ENCODE measurements at places on chromosomes 2 and 18.

DNA sequence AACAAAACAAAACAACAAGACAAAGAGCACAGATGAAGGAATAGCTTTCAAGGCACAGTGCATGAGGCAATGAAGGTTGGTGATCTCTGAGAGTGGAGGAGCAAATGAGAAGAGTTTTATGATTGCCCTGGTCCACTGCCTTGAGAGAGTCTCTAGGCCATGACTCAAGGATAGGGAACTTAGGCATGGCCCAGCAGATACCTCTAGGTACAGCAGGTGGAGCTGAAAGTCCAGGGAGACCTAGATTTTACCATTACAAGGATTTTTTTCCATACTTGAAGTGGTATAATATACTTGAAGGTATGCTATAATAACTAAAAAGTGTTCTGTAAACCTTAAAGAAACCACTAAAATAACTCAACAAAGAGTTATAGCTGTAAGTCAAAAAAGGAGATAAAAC, 239.5 kb upstream of the KLHL29 start:
- DNase-seq, result no peak

GRCh38 chr2:59879700-59880131, 673.7 kb downstream of the BCL11A start:
- DNase-seq, result no peak

DNA sequence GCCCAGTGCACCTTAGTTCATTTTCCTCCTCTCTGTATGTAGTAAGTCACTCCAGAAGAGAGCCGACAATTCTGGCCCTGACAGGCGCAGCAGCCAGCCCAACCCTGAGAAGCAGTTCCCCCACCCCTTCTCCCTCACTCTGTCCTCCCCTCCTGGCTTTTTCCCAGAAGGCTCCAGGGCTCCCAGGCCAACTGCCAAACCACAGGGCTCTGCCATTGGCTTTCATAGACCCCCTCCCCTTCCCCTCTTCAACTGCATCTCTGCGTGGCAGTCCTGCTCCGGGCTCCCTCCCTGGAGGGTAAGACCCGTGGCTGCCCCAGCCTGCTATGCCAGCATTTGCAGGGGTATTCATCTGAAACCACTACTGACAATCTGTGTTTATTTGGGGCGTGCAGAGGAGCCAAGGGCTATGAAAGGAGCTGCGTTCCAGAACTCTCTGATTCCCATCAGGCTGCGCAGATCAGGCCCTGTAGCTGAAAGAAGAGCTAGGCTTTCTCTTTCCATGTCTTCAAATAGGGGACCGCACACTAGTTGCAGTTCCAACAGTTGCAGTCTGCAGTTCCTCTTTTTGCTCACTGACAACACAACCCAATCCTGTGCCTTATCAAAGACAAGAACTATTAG, 388.6 kb upstream of the TNP1 start:
- no peak for DNase-seq

- DNase-seq, result no peak
These were observed 26.4 kb upstream of the FHOD3 start for GRCh38 chr18:36271153-36271552.

Data from activated T-cell treated with anti-CD3 and anti-CD28 coated beads for 1 hour (primary cell).